Regular cardiac myocyte (primary cell): ENCODE measurements at places on chromosomes 6 and 20. TPM values are rescaled to one million over a fixed set of nuclear protein-coding genes. Genes with fewer than 3 reads are reported as not detected.

The SH3BGRL2 gene
- total RNA-seq, result 2.1 and 3.7 TPM in 2 replicates

The PSORS1C1 gene
- total RNA-seq, result 0.19 and 1.7 TPM in 2 replicates

The HCRTR2 gene
- total RNA-seq, result not detected in 2 replicates

The ZNF133 gene
- 19.2 and 25.4 TPM in 2 replicates for total RNA-seq

The FNDC1 gene
- 0.19 and 1.1 TPM in 2 replicates for total RNA-seq

The CAGE1 gene
- under 0.01 TPM in 2 replicates for total RNA-seq

The EFCAB8 gene
- total RNA-seq, result under 0.01 and 0.38 TPM in 2 replicates

The C6orf132 gene
- 0.28 and 1.2 TPM in 2 replicates for total RNA-seq

The SLC29A1 gene
- 11.3 and 28.6 TPM in 2 replicates for total RNA-seq

The ANKEF1 gene
- 0.96 and 2.3 TPM in 2 replicates for total RNA-seq

The KCNK5 gene
- not detected in 2 replicates for total RNA-seq

The SRMS gene
- total RNA-seq, result not detected in 2 replicates

The AIF1 gene
- total RNA-seq, result not detected in 2 replicates

The RBBP8NL gene
- not detected in 2 replicates for total RNA-seq

The SLC22A7 gene
- not detected in 2 replicates for total RNA-seq

The HSF2 gene
- 12.7 and 29.6 TPM in 2 replicates for total RNA-seq

The TMEM74B gene
- under 0.01 TPM in 1 of 2 replicates, not detected in the other for total RNA-seq

The GPLD1 gene
- 0.28 and 0.38 TPM in 2 replicates for total RNA-seq

The MYB gene
- total RNA-seq, result 0.28 and 6.3 TPM in 2 replicates

The FAXC gene
- total RNA-seq, result 0.77 and 1.4 TPM in 2 replicates

The APOBEC2 gene
- not detected in 2 replicates for total RNA-seq

The TTLL9 gene
- total RNA-seq, result 0.28 TPM in 1 of 2 replicates, not detected in the other

The ECT2L gene
- total RNA-seq, result under 0.01 TPM in 1 of 2 replicates, not detected in the other

The HDGFL1 gene
- total RNA-seq, result not detected in 2 replicates

The SIRPD gene
- not detected in 2 replicates for total RNA-seq

The TSBP1 gene
- not detected in 2 replicates for total RNA-seq

The MCHR2 gene
- not detected in 2 replicates for total RNA-seq

The IDH3B gene
- total RNA-seq, result 55.2 and 84.7 TPM in 2 replicates

The SLC12A5 gene
- 0.85 TPM in 1 of 2 replicates, not detected in the other for total RNA-seq

The OOEP gene
- total RNA-seq, result not detected in 2 replicates

The RIPOR2 gene
- 0.19 and 1.1 TPM in 2 replicates for total RNA-seq

The LTB gene
- total RNA-seq, result 0.28 TPM in 1 of 2 replicates, not detected in the other

The SYNGAP1 gene
- total RNA-seq, result 2.7 and 2.8 TPM in 2 replicates

The ISM1 gene
- total RNA-seq, result not detected in 2 replicates

The SGK1 gene
- 156 and 248 TPM in 2 replicates for total RNA-seq

The TMC2 gene
- total RNA-seq, result not detected in 2 replicates

The HRH3 gene
- not detected in 2 replicates for total RNA-seq

The PHACTR1 gene
- 0.19 and 0.56 TPM in 2 replicates for total RNA-seq

The GABRR1 gene
- total RNA-seq, result not detected in 2 replicates

The TFAP2D gene
- not detected in 2 replicates for total RNA-seq

The STK38 gene
- 17.2 and 21.3 TPM in 2 replicates for total RNA-seq

The PHACTR3 gene
- total RNA-seq, result under 0.01 TPM in 1 of 2 replicates, not detected in the other

The BPIFB6 gene
- not detected in 2 replicates for total RNA-seq

The AVP gene
- not detected in 2 replicates for total RNA-seq
